ENCODE measurements at places on chromosomes 6 and 20.

- DNase-seq: no peak
Observed at GRCh38 chr6:152378169-152378568, 259.0 kb downstream of the SYNE1 start.

DNA sequence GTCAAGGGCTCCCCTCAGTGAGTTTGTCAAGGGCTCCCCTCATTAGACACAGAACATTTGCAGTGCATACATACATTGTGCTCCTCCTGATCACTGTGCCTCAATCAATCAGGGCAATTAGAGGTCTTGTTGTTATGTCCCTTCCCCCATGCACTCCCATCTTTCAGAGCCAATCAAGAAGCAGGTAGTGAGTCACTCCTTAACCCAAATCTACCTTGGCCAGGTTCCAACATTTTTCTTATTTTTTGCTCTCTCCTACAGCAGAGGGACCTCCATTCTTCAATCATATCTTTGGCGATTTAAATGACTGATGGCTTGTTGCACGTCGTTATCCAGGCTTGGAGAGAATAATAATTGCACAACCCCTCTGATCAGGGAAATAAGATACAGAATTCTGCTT, 409.9 kb upstream of the SPTLC3 start:
- DNase-seq: no peak

DNA sequence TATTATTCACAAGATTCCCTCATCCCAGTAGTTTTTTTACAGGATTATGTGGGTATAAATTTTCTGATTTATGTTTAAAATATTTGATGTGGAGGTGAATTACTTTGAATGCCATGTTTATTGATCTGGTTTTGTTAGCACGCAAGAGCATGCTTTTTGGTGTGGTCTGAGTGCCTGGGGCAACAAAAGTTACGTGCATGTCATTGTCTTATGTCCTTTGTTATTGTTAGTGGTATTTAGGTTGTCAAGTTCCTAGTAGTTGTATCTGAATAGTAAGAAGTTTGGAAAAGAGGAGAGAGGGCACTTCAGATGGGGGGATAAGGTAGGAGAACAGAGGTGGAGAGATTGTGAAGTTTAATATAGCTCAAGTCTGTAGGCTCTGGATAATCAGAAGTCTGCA, 95.0 kb downstream of the ATRN start:
- DNase-seq: no peak

- no peak for DNase-seq
Observed at GRCh38 chr6:12178521-12178920, 111.6 kb upstream of the EDN1 start.

GRCh38 chr6:106106276-106107042, 20.3 kb downstream of the PRDM1 start:
- no peak for DNase-seq

Data from stimulated activated CD8-positive, alpha-beta memory T cell treated with anti-CD3 and anti-CD28 coated beads, Interleukin-2, amount 100 ng/mL, for 48 hours (primary cell).